ENCODE measurements at places on chromosomes 7 and 10.
A peak's percentile ranks its signal among the peaks of the same experiment; 100 is the strongest.

- peak; percentile 50 for DNase-seq
Measured at GRCh38 chr10:78502210-78502936, 468.7 kb downstream of the RPS24 start.

GRCh38 chr7:34655384-34655783, 2.6 kb upstream of the NPSR1 start:
- no peak for DNase-seq

DNA sequence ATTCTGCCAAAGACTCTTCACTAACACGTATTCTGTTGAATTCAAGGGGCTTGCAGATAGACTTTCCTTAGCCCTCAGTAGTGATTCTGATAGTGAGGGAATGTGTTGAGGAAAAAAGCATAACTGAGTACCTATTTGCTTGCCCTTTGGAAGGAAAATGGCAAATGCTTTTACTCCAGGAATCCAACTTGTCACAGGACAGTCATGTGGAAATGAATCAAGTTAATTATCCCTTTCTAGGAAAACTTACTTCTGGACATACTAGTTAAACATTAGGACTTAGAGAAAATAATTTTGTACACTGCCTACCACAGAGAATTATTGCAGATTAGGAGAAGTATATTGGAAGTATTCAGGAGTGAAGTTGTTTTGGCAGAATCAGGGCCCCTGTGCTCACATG, 148.9 kb upstream of the SLC13A1 start:
- DNase-seq, result no peak

- no peak for DNase-seq
Measured at GRCh38 chr7:128203047-128203491, 38.0 kb upstream of the LEP start.

GRCh38 chr10:75600833-75601232, 169.4 kb downstream of the LRMDA start:
- DNase-seq, result no peak

- DNase-seq, result no peak
Measured at GRCh38 chr10:88915781-88916180, 35.7 kb downstream of the STAMBPL1 start.

DNA sequence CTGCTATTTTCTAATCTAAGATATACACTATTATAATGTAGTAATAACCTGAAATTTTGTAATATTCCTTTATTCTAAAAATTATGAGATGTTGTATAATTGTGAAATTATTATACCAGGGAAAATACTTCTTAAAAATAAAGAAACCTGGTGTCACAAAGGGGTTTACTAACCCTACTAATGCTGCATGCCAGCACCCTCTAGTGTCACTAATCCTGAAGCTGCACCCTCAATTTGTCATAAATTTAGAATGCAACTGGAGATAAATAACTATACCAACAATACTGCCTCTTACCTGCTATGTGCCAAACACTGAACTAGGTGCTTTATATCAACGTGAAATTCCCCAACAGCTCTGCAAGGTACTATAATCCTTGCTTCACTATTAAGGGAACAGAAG, 30.8 kb downstream of the TM9SF3 start:
- DNase-seq, result peak; percentile 23

- no peak for DNase-seq
Measured at GRCh38 chr10:115829521-115830205, 443.3 kb downstream of the GFRA1 start.

GRCh38 chr7:157845203-157845835, 508.5 kb downstream of the DNAJB6 start:
- peak; percentile 20 for DNase-seq

GRCh38 chr7:88669913-88670312, 89.6 kb upstream of the ZNF804B start:
- DNase-seq, result no peak

DNA sequence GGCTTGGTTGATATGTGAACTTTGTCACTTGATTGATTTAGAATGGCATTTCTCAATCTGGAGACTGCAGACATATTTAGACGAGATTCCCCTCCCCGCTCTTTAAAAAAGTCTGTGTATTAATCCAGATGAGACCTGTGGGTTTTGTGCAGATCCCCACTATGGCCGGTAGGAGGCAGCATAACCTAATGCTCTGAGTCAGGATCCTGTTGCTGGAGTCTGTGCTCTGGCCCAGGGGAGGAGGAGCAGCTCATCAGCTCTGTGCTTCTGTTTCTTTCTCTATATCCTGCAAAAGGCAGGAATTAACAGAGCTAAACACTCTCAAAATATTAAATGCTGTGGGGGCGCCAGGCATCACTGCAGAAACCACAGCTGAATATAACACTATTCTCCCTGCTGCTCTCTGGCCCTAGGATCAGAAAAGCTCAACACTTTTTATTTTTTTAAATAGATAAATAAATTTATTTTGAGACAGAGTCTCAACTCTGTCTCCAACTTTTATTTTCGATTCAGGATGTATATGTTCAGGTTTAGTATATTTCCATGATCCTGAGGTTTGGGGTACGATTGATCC, 23.9 kb upstream of the SEPHS1 start:
- DNase-seq, result peak; percentile 80

DNA sequence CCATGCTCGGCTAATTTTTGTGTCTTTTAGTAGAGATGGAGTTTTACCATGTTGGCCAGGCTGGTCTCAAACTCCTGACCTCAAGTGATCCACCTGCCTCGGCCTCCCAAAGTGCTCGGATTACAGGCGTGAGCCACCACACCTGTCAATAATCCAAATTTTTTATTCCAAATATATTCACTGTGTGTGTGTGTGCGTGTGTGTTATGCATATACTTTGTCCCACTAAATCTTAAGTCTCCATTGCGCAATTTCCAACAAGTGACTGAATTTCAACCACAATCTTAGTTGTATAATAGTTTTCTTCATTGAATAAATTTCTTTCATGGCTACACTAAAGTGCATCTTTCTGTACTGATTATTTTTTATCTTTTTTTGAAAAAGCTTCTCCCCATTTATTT, 2.7 kb downstream of the KRIT1 start:
- DNase-seq, result no peak

DNA sequence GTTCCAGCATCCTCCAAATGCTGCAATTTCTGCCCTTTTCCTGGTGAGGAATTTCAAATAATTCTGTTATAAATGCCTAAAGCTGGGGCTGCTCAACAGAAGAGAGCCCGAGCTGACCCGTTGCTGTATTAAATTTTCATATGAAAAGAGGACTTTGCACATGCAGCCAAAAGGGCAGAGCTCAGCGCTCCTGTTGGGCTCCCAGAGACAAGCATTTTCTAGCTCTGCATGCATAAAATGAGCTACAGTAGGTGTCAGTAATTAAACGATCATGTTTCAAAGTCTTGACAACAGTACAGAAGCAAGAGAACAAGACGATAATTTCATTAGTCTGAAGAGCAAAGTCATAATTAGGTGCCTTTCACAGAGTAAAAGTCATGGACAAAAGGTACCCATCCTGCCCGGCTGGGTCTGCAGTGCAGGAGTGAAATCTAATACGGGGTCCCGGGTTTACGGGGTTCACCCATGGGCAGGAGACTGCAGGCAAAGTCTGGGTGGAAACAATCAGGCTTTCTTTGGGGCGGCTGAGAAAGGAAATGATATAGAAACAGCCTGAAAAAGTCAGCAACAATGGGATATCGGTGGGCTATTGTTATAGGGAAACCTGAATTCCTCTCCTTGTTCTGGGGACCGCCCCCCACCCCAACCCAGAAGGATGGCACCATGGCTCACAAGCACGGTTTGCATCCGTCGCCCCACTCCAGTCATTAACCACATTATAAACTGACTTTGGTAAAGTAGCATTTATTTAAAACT, 66.0 kb downstream of the EBF3 start:
- no peak for DNase-seq

- no peak for DNase-seq
Measured at GRCh38 chr10:61852261-61852660, 49.2 kb upstream of the ARID5B start.

- no peak for DNase-seq
Measured at GRCh38 chr10:9081253-9081652, 1026.8 kb downstream of the GATA3 start.

GRCh38 chr7:33190688-33191304, 61.4 kb downstream of the BBS9 start:
- no peak for DNase-seq

DNA sequence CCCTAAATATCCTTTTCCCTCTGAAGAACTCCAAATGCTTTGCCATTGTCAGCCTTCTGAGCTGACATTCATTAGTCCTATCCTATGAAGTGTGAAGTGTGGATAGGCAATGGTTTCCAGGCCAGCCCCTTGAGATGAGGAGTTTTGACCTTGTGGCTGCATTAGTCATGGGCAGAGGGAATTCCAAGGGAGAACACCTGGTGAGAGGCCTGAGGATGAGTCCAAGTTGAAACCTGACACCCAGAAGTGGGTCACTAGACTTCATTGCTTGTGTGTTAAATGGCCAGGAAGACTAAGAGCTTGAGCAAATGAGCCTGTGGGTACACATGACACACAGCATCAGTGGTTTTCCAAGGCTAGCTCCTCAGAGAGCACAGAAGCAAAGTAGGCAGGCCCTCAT, 260.8 kb downstream of the SKAP2 start:
- peak; percentile 72 for DNase-seq

GRCh38 chr10:2949948-2950354, 117.4 kb upstream of the PFKP start:
- peak; percentile 57 for DNase-seq

- no peak for DNase-seq
Measured at GRCh38 chr7:30371321-30371720, 86.9 kb downstream of the ZNRF2 start.

GRCh38 chr7:132451161-132451560, 125.1 kb downstream of the PLXNA4 start:
- no peak for DNase-seq

DNA sequence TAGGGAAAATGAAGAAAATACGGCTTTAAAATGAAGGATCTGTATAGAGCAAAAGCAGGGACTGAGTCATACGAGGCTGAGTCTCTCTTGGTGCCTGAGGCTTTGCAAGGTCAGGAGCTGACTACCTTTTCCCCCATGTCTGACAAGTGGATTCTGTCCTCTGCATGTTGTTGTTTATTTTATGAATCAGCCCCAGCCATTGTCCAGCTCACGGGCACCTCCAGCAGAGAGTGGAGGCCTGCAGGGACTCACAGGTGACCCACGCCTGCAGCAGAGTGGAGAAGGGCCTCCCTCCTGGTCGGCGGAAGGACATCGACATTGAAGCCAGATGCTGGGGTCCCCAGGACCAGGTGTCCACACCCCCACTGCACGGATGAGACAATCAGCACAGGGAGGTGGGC, 233.9 kb downstream of the WDR37 start:
- DNase-seq, result peak; percentile 2

DNA sequence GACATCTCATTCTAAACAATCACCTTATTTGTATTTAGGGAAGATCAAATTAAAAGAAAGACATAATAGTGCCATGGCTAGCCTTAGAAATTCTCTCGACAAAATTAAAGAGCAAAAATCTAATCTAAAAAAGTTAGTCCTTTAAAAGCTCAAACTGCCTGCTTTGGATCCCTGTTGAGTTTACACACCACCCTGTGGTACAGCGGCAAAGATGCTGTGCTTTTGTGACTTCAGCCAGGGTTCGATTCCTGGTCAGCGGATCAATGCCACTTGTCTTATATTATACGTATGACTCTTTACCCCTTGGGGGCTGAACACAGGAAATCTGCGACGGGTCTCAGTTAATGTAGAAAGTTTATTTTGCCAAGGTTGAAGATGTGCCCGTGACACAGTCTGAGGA, 51.3 kb upstream of the VOPP1 start:
- DNase-seq, result no peak

DNA sequence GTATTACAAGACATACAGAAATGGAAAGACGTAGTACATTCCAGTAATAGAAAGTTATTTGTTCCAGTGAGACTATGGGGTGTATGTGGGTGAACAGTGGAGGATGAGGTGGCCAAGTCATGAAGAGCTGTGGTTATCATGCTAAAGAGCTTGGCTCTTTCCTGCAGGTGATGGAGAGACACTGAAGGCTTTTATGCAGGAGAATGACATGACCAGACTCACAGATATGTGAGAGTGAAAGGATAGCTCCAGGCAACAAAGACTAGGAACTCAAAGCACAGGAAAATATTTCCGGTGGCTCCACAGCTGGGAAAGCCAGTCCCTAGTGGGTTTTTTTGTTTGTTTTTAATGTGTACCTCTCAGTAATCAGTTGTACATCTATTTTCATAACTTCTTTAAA, 133.5 kb downstream of the TSPAN12 start:
- DNase-seq, result no peak

- DNase-seq, result no peak
Measured at GRCh38 chr10:1860351-1860750, 123.0 kb upstream of the ADARB2 start.

- DNase-seq, result no peak
Measured at GRCh38 chr10:1360558-1361164, 304.5 kb downstream of the WDR37 start.
